ENCODE measurements at places on chromosomes 4 and X.

DNA sequence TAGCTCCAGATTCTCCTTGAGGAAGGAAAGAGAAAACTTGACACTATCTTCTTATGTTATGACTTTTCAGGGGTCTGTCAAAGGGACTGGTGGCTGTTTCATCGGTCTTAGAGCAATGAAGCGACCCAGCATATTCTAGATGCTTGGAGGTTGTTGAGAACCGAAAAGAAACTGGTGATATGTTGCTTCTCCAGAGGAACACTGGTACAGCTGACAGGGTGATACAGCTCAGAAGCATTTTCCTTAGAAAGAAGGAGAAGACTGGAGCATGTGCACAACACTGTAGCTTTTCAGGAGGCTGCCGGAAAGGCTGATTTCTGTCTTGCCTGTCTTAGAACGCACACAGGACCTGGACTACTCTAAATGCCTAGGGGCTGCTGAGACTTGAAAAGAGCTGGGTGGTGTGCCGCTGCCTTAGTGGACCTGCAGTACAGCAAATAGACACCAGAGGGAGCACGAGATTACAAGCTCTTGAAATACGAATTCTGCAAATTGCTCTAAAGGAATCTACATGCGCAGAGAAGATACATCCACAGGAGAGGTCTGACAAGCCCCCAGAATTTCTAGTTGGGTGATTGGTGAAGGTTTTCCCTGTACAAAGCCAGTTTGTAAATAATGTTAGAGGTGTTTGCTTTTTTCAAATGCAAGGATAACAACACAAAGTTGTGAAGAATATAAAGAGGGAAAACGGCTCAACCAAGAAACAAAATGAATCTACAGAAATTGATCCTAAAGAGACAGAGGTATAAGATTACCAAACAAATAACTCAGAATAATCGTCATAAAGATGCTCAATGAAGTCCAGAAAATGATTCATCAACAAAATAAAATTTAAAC, 223.1 kb upstream of the DMD start:
- peak; percentile 51 for DNase-seq

- DNase-seq = peak; percentile 7
Observed at GRCh38 chr4:26622913-26623312, 39.0 kb downstream of the TBC1D19 start.

- no peak for DNase-seq
Observed at GRCh38 chrX:55801811-55802210, 84.3 kb downstream of the RRAGB start.

DNA sequence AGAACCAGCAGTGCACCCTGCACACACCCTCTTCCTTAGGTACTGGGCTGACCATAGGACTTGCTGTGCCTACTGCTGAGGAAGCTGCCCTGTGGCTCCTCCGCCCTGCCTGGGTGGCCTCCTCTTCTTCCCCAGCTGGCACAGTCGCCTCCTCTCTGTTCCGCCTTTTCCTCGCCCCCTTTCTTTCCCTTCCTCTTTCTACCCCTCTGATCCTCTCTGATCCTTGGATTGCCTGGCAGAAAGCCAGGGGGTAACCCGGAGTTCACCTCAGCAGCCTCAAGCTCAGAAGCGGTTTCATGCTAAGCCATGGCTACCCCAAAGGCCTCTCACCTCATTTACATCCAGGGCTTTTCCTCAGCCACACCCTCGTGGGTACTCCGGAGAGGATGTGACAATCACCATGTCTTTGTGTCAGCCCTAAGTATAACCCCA, 136.2 kb downstream of the SMIM20 start:
- no peak for DNase-seq

- DNase-seq = peak; percentile 17
Observed at GRCh38 chrX:24426340-24426913, 38.7 kb upstream of the PDK3 start.

DNA sequence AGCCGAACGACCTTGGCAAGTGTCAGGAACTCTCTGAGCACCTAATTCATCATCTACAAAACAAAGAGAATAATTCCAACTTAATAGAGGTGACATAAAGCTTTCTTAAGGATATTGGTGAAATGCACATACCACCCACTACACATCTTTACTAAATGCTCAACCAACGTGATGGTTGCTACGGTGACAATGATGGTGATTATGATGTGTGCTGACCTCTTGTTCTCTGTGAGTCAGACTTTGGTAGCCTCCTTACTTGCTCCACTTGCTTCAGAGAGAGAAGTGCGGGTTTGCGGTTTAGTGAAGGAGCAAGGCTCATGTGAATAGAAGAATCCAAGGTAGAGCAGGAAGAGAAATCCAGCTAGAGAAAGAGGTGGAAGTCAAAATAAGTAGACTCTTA, 52.8 kb upstream of the CLNK start:
- DNase-seq = peak; percentile 9

DNA sequence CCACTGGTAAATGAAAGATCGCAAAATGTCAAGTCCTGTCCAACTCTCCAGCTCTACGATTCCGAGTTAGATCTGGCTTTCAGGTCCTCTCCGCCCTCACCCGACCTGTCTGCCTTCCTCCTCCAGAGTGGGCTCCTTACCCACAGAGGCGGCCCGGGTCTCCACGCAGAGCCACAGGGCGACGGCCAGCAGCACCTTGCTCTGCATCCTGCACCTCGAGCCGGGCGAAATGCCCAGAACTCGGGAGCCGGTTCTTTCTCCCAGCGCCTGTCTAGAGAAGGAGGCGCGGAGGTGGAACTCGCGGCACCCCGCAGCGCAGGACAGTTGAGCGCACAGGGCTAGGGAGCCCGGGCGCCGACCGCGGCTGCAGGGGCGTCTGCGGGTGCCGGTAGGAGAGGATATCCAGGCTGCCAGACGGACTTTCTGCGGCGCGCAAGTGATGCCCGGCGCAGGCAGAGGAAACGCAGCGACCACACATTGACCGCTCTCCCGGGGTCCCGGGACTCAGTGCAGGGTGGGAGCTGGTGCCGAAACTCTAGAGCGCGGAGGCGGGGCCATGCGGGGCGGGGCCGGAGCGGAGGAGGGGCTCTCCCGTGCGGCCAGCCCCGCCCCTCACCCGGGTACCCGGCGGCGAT, at the start of gene KDR:
TSS of gene KDR (minus strand) at position 509 of the 635 bp plus-strand sequence. CDS start at position 207, 302 bp downstream.
- peak; percentile 63 for DNase-seq

DNA sequence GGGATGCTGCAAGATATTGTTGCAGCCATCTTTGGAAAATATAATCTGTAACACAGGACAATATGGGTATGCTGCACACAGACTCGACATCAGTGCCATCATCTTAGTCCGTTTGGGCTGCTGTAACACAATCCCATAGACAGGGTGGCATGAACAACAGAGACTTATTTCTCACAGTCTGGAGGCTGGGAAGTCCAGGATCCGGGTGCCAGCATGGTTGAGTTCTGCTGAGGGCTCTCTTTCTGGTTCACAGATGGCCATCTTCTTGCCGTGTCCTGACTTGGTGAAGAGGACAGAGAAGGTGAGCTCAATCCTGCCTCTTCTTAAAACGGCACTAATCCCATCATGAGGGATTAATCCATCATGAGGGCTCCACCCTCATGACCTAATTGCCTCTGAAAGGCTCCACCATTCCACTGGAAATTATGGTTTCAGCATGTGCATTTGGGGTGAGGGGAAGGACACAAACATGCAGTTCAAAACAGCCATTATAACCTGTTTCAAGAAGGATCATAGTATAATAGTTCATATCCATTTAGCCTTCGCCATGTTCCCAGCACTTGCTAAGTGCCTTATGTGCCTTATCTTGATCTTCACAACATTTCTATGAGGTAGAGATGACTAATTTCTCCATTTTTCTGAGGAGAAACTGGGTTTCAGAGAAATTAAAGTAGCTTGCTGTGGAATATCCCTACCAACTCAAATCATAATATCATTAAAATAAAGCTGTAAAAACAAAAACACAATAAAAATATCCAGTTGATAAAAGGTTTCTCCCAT, 27.9 kb upstream of the SPP1 start:
- DNase-seq = no peak

Measured in fibroblast of pulmonary artery (primary cell).